ENCODE measurements at places on chromosomes 16 and 17.

- no peak for DNase-seq
Observed at GRCh38 chr16:58027161-58027915, 1.8 kb downstream of the MMP15 start.

DNA sequence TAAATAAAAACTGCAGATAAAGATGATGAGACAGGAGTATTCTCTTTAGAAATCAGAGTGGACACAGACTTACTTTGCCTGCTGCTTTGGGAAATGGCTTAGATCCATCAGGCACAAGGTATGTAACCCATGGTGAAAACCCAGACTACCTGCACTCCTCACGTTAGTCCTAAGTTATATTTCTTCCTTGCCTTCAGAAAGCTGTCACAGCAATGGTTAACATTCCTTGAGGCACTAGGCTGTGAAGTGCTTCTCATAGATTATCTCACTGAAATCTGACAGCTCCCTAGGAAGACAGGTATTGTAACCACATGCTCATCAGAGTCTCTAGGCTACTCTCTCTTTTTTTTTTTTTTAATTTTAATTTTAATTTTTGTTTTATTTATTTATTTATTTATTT is 20.9 kb downstream of the ZSWIM7 start:
- no peak for DNase-seq

DNA sequence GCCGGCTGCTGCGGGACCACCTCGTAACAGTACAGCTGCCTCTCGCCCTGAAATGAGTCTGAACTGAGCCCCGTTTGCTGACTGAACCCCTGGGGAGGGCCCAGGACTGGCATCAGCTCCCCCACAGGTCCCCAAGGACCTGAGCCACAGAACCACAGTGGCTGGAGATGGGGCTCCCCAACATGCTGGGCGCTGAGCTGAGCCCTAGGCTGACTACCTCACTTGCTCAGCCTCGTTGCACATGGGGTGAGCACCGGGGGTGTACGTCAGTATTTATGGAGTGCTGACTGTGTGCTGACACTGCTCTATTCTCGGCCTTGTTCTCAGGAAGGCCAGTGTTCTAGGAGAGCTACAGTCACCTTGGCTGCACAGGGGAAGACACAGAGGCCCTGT is 6.6 kb upstream of the VASN start:
- no peak for DNase-seq

DNA sequence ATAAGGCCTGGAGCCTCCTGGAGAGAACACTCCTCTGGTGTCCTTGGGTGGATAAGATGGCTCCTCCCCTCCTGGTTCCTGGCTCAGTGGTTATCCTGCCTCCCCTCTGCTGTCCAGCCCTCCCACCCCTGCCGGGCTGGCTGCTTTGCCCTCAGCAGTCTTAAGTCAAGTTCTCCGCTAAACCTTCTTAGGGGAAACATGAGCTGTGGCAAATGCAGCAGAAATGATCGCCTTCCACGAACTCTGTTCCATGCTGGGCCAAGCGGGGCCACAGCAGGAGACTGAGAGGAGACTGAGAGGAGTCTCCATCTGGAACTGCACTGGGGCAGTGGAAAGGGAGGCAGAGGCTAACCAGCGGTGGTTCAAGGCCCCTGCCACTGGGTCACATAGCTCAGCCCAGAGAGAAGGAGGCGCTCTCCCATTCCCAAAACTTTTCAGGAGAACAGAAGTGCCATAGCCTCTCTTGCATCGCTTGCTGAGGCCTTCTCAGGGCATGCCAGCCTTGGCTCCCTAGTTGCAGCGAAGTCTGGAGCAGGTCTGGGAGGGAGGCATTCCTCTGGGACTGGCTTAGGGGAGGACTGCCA is 26.9 kb downstream of the TNS4 start:
- DNase-seq = no peak

DNA sequence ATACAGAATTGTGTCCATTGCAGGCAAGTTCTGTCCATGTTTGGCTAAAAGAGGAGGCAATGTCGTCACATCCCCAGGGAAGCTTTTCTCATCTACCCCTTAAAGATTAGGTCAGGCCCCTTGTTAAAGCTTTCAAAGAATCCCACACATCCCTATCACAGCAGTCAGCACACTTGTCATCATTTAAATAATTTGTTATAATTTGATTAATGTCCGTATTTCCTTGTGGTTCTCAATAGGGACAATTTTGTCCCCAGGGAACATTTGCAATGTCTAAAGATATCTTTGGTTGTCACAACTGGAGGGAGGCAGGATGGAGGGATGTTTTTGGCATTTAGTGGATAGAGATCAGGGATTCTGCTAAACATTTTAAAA is 28.1 kb upstream of the NFAT5 start:
- DNase-seq = no peak

GRCh38 chr17:41103896-41104295 is 1.3 kb upstream of the KRTAP4-9 start:
- DNase-seq = no peak

DNA sequence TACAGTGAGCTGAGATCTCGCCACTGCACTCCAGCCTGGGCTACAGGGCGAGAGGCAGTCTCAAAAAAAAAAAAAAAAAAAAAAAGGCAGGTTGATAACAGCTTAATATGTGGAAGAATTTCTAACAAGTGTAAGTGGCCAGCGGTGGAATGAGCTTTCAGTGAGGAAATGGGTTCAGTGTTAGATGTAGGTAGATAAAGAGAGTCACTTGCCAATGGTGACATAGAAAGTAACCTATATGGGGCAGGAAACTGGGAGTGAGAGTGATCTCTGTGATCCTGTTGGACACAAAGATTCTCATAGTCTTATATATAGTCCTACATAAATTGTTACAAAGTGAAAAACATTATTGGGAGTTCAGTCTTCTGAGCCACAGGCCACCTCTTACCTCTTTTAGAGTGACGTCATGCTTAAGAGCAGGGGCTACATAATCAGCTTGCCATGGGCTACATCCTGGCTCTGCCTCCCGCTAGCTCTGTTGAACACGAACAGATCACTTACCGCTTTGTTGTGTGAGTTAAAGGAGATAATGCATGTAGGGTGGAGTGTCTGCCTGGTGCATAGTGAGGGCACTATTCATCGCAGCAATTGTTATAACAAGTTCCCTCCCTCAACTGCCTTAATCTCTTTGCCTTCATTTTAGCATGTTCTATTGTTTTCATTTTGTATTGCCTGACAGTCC is 110.2 kb upstream of the ELAC2 start:
- DNase-seq = no peak

GRCh38 chr17:22090263-22090935 is 398.1 kb downstream of the KCNJ18 start:
- no peak for DNase-seq

DNA sequence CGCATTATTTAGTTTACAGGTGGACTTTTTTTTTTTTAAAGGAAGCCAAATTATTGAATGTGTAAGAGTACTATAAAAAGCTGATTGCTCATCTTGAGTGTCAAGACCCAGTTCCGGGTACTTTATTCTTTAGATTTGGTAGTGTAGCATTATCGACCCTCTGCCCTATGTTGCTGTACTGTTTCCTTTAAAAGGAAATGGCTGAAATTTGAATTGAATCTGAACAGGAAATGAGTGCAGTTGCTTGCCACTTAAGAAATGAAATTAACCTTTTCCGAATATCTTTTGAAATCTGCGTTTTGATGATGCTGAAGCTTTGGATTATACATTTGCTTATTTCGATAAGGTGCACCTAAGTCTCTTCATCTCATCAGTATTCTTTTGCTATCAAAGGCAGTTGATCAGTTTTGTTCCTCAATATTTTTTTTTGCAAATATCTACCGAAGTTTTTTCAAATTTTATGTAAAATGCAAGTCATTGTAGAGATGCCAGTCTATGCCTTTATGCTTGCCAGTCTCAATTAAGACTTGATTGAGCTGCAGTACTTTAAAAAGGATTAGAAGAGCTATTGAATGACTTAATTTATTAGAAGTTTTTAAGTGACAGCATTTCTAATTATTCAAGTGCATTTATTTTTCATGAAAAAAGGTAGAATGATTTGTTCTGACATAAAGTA is 1.8 kb downstream of the GGNBP2 start:
- DNase-seq = no peak

DNA sequence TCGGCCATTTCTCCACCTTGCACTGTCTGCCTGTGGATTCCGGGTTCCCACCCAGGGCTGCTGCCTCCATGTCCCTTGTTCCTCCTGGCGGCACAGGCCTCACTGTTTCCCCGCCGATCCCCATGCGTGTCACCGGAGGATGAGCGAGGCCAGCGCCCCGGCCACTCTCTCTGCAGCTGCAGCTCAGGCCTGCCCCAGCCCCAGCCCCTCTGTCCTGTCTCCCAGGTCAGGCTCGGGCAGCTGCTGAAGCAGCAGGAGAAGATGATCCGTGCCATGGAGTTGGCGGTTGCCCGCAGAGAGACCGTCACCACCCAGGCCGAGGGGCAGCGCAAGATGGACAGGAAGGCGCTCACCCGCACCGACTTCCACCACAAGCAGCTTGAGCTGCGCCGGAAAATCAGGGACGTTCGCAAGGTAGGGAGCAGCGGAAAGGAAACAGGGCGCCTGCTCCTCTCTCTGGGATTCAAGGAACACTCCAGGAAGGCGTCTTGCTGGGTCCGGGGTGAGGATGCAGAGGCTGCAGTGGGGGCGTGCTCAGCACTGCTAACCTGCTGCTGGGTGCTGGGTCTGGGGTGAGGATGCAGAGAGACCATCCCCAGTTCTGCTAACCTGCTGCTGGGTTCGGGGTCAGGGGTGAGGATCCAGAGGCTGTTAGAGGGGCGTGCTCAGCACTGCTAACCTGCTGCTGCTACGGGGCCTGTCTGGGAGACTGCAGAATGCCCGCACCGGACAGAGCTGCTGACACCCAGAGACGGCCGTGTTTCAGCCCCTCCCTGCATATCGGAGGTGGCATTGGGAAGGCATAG is 6.1 kb upstream of the GAA start:
- DNase-seq = no peak

- no peak for DNase-seq
Observed at GRCh38 chr16:86145669-86146068, 246.7 kb downstream of the IRF8 start.

- peak; percentile 7 for DNase-seq
Observed at GRCh38 chr17:80036715-80037477, 454 bp downstream of the CCDC40 start.

DNA sequence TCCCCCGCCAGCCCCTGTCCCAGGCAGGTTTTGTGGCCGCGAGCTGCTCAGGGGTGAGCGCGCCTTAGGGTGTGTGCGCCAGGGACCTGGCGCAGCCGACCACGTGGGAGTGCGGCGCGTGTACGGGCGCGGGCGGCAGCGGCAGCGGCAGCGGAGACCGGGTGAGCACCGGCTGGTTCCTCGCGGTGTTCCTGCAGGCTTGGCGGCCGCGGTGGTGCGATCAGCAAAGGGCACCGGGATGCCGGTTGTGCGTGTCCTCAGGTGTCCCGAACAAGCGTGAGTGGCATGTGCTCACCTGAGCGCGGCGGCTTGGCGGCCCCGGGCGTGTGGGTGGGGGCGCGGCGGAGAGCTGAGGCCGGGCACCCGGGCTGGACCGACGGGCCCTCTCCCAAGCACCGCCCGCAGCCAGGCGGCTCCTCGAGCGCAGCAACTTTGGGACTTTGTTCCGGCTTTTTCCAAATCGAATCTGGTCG is 381 bp upstream of the HSD11B2 start:
- DNase-seq = peak; percentile 12

DNA sequence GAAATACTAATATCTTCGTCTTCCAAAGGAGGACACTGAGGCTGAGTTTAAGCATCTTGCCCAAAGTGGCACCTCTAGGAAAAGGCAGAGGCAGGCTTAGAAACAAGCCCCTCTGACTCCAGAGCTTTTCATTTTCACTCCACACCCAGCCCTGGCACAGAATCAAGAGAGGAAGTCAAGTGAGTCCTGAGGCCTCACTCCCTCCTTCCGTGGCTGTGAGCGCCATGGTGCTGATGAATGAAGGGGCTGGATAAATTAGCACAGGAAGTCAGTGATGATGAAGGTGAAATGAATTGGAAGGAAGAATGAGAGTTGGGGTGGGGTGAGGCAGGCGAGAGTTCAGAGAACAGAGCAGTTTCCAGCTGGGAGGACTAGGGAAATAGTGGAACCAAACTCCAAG is 179.3 kb downstream of the TMEM132E start:
- DNase-seq = no peak

GRCh38 chr16:54921206-54921824 is 9.3 kb upstream of the IRX5 start:
- DNase-seq = no peak

GRCh38 chr17:49815761-49816281 is 27.3 kb downstream of the KAT7 start:
- no peak for DNase-seq

- no peak for DNase-seq
Observed at GRCh38 chr16:31298958-31299357, 39.2 kb downstream of the ITGAM start.

DNA sequence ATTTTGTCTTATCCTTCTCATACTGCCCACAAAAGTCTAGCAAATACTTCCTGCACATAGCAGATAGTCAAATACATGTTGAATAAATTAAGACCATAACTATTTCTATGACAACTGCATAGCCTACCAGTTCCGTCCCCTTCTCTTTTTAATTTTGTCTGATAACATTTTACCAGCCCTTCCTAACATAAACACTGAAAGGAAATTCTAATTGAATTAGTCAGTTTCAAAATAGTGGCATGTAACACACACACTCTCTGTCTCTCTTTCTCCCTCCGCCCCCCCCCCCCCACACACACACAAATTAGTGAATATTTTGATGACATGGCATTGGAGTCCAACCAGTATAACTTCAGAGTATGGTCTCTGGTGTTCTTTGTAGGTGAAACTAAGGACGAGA is 41.8 kb downstream of the TNRC6C start:
- no peak for DNase-seq

DNA sequence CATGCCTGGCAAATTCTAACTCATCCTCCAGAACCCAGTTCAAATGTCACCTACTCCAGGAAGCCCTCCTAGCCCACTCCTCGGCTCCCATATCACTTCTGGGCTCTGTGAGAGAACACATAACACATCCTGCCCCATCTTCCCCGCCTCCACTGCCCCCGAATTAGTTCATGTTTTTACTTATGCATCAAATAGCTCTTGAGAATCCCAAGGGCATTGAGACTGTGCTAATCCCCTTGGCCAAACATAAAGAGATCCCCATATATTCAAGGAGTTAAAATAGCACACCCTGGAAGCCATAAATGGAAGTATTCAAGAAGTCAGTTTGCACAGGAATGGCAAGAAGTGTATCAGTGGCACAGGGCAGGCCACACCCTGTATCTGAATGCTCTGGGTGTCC is 2.0 kb upstream of the CREBBP start:
- DNase-seq = no peak

DNA sequence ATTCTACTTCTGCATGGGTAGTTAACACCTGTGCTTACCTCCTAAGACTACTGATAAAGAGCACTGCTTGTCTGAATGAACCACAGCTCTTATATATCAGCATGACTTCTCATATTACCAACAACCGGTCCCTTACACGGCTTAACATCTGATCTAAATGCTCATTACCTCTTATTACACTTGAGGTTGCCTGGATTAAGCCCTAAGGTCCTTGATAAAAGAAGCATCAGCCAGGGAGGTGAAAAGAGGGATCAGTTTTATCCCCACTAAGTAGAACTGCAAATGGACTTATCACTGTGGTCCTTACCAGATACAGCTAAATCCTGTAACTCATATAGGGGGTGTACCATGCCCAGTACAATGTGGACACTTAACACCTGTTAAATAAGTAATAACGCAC is 8.2 kb upstream of the RSKR start:
- no peak for DNase-seq

Data from activated T-cell treated with anti-CD3 and anti-CD28 coated beads for 4 hours (primary cell).